ENCODE measurements at places on chromosomes 5 and 9.

DNA sequence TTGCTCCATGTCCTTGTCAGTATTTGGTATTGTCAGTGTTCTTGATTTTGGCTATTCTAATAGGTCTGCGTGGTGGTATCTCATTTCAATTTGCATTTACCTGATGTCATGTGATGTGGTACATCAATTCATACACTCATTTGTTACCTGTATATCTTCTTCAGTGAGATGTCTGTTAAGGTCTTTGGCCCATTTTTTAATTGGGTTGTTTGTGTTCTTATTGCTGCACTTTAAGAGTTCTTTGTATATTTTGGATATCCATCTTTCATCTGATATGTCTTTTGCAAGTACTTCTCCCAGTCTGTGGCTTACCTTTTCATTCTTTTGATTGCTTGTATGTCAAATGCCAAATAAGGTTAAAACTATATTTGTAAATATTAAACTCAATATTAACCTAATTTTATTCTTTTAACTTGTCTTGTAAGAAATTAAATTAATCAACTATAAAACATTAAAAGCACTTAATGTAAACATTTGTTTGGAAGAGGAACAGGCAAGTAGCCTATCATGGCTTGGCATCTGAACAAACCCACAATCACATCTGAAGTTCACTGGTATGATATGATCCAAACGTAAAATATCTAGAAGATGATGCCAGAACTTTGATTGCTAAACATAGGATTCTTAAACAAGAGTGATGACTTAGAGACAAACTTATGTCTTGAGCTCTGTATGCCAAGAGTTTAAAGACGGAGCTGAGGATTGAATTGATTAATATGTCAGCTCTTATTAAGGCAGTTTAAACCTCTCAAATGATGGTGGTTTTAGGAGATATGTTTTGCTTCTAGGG is 587.3 kb downstream of the ANXA1 start:
- no peak for DNase-seq

GRCh38 chr9:15286161-15286821 is 20.7 kb downstream of the TTC39B start:
- no peak for DNase-seq

DNA sequence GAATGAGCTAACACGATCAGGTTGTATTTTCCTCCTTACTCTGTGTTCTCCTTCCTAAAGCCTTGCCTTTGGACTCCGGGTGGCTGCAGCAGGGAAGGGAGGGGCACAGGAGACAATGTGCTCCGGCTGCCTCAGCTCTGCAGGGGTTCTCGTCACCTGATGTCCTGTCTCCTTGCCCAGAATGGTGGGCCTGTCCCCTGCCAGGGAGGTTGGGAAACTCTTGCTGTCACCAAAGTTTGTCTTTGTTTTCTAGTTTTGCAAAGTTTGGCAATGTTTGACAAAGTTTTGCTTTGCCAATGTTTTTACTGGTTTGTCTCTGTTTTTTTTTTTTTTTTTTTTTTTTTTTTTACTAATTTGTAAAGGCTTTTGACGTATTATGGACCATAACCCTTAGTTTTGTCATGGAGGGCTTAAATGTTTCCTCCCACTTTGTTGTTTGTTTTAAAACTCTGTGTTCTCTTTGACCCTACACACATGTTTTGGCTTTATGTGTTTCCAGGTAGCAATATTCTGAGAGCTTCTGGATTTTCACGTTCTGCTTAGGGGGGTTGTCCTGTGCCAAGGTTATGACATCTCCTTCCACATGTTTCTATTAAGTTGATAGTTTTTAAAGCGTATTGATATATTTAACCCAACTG is 49.3 kb downstream of the GADD45G start:
- no peak for DNase-seq

- DNase-seq, result peak; percentile 34
These were observed 10.6 kb upstream of the FAM163B start for GRCh38 chr9:133619791-133620190.

GRCh38 chr5:58002323-58002722 is 457.6 kb downstream of the PLK2 start:
- DNase-seq, result no peak

DNA sequence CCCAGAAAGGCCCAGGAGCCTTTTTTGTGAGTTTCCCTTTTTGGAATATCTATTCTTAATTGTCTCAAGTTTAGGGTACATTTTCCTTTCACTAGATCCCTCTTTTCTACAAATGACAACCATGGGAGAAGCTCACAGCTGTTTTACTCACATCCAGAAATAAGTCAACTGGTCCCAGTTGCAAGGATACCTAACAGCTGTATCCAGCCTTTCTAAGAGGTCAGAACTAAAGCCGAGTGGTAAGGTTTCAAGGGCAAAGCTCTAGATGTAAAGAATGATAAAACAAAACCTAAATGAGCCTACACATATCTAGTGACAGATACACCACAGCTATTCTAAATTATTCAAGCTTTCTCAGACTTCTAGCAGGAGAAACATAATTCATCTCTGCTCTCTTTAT is 4.4 kb downstream of the FGF10 start:
- DNase-seq, result no peak

DNA sequence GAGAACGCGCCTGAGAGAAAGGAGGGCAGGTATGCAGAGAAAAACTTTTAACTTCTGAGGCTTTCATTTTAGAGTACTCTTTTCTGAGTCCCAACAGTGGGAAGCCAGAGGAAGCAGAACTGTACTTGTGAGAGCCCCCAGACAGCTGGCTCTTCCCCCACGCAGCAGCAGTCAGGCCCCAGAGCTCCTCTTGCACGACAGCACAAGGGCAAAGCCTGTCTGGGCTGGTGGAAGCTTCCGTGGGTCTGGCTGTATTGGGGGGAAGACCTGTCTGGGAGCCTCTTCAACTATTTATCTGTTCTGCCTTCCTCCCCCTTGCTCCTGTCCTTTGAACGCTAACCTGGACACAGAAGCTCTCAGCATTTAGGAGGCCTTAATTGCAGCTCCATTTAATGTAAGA is 68.2 kb downstream of the THBS4 start:
- no peak for DNase-seq

GRCh38 chr9:106771608-106772007 is 91.4 kb upstream of the ZNF462 start:
- no peak for DNase-seq

DNA sequence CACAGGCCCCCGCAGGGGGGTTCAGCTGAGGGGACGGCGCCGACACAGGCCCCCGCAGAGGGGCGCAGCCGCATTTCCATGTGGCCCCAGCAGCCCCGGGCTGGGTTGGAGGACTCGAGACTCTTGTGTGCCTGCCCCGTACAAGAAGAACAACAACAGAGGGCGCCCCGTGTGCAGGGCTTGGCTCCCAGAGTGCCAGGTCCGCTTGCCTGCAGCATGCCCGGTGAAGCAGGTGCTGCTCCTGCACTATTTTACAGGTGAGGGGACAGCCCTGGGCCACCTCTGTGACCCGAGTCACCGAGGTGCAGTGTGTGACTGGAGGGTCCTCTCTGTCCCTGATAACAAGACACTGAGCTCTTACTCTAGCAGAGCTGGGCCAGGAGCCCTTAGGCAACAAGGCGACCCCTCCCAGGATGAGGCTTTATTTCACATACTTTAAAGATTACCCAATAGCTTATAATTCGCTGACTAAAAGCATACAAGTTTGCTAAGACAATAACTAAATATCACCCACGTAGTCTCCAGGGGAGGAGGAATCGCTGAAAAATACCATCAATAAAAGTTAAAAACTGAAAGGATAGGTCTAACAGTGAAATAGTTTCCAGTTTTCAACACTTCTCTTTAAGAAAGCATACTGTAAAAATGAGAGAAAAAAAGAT is 41.7 kb upstream of the SLC9A3 start:
- no peak for DNase-seq

GRCh38 chr9:1960342-1961042 is 54.7 kb upstream of the SMARCA2 start:
- no peak for DNase-seq

- DNase-seq, result no peak
These were observed 25.6 kb downstream of the CAMK2A start for GRCh38 chr5:150263801-150264621.

DNA sequence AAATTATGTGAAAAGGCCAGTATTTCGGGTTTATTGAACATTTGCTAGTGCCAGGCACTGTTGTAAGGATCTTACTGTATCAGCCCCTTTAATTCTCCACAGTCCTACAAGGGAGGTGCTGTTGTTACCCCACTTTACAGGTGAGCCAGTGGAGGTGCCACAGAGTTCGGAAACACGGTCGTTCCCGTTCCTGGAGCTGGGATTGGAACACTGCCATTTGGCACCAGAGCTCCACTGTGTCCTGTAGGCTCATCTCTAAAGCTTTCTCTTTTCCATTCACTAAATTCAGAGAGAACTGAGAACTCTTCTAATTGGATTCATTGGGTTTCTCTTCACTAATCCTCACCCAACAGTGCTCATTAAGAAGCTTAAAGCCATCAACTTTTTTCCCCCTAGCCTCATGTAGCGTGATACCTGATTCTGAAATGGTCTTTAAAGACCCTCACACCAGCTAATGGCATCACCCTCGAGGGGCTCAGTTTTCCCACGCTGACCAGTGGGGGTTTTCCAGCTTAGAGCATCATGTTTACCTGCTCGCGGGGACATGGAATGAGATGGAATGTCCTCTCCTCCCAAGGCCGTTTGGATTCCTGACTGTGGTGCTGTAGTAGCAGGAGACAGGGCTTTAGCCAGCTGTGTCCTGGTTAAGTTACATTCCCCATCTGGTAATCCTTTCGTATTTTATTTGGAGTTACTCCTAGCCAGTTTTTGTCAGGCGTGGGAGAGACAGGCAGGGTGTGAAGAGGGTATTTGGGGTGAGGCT is 5.8 kb downstream of the ERGIC1 start:
- no peak for DNase-seq

DNA sequence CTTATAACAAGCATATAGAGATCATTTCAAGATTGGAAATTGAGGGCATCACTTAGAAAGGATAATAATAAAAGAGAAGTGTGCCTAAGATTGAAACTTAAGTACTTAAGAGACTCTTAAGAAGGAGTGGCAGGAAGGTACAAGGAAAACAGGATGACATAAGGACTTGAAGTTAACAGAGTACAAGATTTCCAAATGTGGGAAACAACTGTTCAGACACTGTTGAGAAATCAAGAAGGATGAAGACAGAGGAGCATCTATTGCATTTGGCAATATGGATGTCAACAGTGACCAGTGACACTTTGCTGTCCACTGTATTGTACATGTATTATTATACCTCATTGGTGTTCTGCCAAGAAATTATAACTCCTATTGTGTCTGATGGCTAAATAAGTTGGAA is 157.8 kb upstream of the PTGER4 start:
- DNase-seq, result no peak

DNA sequence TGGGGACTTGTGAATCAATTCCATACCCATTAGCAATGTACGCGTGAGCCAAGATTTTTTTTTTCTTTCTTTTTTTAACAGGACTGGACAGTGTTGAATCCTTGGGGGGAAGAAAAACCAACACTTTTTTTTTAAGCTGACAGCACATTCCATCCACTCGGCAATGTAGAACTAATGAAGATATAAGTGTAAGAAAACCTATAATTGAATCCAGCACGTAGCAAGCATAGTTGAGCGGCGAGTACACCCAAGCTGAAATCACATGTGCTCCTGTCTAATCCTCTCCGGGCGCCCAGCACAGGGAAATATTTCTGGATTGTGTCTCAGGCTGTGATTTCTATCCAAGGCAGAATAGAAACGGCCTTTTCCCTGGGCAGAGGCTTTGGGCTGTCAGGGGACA is 118.2 kb downstream of the BOD1 start:
- DNase-seq, result no peak

DNA sequence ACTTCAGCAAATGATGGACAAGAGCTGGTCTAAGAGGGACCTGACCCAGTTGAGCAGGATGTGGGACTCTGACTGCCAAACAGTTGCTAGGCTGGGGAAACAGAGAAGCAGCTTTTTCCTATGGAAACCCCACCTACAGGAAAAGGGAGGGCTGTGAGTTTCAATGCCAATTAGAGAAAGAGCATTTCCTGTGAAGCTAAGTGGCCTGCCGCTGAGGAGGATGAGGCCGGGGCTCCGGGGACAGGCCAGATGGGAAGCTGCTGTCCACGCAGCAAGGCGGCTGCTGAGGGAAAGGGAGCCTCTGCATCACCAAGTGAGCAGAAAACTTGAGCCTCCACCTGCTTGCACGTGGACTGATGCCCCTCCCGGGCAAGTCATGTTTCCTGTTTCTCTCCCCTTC is at the start of gene PCDH12:
TSS of gene PCDH12 (minus strand) at position 90 of the 400 bp plus-strand sequence. CDS start 351 bp downstream, outside the sequence.
- no peak for DNase-seq

DNA sequence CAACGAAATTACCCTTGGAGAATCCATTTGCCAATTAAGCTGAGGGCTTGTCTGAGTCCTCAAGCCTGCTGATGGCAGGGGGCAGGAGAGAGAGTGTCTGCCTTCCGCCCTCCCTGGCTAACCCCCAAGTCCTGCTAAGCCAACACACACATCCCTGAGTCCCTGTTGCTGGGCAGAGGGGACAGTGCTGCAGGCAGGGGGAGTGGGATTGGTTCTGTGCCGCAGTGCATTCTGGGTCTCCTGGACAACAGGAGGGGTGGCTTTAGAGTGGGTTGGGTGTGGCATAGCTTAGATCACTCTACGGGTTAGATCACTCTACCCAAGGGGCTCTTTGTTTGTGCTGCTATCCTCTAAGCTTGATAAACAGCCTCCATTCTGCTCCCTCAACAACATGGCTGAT is 427.7 kb downstream of the CDK5RAP2 start:
- DNase-seq, result no peak

DNA sequence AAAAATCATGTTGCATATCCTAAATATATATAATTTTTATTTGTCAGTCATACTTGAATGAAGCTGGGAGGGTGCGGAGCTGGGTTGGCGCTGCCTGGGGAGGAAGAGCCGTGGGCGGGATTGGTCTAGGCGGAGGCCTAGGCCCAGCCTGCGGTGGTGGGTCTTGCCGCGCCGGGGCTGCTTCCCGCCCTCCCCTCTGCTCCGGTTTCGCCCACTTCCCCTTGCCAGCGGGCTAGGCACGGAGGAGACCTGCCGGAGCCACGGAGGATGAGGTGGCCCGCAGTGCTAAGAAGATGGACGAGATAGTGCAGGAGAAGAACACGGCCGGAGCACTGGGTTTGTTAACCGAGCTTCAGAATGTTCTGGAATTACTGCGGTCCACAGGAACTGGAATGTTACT is 54.0 kb upstream of the IGFBPL1 start:
- no peak for DNase-seq

- DNase-seq, result no peak
These were observed 77.9 kb upstream of the KLF4 start for GRCh38 chr9:107567462-107567861.
